BJ (cell line): ENCODE measurements at places on chromosomes 5 and 9. TPM values are rescaled to one million over a fixed set of nuclear protein-coding genes. Genes with fewer than 3 reads are reported as not detected.

DNA sequence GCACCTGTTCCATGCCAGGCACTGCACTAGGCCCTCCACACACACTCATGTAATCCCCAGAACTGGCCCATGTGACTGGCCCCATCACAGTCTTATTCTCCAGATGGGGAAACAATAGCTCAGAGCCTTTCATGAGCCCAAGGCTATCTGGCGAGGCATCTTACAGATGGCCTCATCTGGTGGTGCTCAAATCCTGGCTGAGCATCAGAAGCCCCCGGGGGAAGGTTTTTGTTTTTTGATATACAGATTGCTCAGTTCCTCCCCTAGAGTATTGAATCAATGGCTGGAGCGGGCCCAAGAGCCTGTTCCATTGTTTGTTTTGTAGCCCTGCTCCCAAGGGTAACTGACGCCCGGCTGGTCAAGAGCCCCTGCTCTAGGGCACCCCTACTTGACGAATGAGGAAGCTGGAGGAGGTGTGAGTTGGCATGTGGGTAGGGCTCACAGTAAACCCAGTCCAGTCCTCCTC lies 145.3 kb upstream of the RAPGEF1 start:
- DNase-seq = no peak

DNA sequence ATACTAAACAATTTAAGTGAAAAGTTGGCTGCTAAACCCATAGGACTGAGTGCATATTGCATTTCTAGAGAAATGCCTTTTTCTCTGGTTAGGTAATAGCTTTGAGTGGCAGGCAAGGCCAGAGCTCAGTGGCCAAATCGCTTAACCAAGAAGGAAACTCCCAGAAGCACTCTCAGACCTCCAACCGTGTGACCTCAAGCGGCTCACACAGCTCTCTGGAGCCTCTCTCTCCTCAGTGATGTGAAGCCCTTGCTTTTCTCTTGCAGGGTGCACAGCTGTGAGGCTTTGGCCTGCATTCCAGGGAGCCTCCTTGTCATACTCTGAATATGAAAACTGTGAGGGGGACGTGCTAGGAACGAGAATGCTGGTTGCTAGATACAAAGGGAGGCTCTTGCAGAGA lies 106.7 kb downstream of the INSYN2B start:
- no peak for DNase-seq

DNA sequence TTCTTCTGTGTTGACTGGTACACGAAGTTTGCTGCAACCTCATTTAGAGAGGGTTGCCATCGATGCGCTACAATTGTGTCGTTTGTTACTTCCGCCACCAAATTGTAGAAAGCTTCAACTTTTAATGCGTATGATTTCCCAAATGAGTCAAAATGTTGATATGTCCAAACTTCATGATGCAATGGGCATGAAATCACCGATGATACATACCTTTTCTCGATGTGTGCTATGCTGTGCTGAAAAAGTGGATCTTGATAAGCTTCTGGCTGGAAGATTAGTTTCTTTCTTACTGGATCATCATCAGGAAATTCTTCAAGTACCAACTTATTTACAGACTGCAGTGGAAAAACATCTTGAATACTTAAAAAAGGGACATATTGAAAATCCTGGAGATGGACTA lies 65.7 kb downstream of the TMEM38B start:
- DNase-seq = no peak

Gene CCDC183
- 0.20 and 0.33 TPM in 2 replicates for polyA plus RNA-seq

GRCh38 chr9:5140151-5140550 lies 45.3 kb downstream of the INSL6 start:
- no peak for DNase-seq

- DNase-seq = no peak
Observed at GRCh38 chr5:139381837-139382761, 998 bp downstream of the SLC23A1 start.

GRCh38 chr5:134072471-134073210 lies 41.8 kb upstream of the TCF7 start:
- no peak for DNase-seq

DNA sequence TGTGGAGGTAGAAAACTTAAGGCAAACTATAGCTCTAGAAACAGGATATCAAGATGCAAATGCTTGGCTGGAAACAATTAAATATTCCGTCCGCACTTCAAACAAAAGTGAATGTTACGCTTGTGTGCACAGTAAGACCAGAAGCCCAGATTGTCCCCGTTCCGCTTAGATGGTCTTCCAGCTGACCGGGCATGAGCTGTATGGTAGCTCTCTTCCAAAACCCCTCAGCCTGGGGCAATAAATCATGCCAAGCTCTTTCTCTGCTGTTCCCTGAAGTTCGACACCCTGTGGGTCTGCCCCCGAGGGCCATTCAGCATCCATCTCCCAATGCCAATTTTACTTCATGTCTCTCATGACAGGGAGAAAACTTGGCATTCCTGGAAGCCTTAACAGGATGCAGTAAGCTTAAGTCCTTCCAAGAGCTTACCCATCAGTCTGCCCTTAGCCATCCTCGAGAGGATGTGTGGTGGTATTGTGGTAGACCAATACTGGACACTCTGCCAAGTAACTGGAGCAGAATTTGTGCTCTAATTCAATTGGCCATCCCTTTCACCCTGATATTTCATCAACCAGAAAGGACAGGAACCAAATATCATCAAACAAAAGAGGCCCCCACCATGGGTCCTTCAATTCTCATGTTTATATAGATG lies 70.7 kb upstream of the RANBP6 start:
- DNase-seq = no peak

- DNase-seq = no peak
Observed at GRCh38 chr9:38289866-38290245, 102.6 kb upstream of the ALDH1B1 start.

DNA sequence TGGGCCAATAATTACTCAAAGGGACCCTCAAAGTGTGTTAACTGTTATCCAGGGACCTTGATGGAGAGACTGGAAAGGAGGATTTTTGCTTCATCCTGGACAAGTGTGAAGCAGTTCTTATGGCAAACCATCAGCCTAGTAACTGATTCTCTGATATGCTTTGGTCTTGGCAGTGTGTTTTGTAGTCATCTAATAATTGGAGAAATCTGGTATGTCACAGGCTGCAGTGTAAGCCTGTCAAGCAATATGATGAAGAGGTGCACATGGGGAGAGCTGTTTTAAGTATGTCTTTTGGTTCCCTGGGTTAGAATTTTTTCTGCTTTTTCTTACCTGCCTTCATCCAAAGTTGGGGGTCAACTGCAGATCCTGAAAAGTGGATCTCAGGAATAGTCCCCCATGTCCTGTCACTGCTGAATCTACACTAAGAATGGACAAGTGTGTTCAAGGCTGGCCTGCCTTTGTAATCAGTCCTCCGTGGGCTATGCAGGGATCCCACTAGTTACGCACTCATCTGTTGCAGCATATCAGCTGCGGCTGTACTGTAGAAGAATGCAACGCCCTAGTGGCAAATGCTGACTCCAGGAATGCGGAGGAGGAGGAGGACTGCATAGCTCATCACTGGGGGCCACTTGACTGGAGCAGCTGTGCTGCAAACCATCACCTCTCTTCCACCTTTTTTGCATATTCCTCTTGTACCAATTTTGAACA lies 1.9 kb downstream of the SPTAN1 start:
- DNase-seq = peak; percentile 43

DNA sequence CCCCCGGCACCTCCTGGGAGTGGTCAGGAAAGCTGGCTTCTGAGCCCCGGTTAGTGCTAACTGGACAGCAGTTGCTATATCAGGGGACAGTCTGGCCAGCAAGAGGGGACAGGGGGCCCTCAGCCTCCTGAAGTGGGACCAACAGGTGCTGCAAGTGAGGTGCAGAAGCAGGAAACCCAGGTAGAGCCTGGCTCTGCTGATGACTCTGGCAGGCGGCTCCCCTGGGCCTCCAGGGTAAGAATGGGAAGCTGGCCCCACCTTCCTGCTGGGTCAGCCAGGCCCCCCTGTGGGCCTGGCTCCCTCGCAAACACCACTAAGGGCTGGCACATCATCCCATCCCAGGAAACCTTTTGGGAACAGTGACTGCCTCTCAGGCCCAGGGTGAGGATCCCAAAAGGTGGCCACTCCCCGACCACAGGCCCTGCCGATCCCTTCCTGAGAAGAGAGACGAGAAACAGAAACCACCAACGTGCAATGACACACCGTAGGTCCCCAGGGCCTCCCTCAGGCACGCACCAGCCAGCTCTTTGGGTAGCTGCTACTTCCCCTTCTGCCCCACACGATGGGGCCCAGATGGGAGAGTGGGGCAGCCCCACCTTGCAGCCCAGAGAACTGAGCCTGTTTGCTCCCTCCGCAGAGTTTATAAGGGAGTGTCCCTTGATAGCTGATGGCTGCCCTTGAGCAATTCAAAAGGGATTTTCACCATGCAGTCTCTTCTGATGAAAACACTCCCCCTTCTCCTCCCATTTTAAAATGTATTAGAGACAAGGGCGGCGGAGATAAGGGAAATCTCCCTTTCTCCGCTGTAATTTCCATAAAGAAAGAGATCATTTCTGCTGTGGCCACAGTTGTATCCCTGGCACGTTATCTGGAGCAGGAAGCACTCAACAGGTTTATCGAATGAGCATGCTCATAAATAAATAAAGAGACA lies 76.8 kb downstream of the STK10 start:
- no peak for DNase-seq

GRCh38 chr9:136364942-136365774 lies 1.6 kb upstream of the DNLZ start:
- DNase-seq = no peak

DNA sequence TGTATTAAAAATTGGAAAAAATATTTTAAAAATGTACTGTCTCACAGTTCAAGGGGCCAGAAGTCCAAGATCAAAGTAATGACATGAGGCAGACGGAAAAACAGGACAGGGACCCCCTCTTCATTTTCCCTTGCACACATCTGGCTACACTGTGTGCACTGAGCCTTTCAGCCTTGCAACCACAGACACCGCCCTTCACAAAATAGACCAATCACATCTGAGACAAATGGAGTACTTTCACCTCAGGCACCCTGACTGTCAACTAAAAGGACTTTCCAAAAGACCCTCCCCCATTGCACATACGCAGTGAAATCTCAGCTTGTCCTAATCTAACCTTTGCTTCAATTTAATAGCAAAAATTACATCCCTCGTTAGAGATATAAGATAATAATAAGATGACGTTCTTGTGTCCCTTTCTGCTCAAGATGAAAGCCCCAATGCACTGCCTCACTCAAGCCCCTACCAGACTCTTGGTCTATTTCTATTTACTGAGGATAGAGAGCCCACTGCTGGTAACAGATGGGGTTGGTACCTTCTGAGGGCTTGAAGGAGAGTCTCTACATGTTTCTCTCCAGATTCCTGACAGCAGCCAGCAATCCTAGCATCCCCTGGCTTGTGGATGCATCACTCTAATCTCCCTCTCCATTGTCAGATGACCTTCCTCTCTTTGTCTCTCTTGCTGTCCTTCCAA lies 514.8 kb upstream of the ADAMTS16 start:
- DNase-seq = no peak

- DNase-seq = peak; percentile 23
Observed at GRCh38 chr5:103598997-103599566, 36.5 kb upstream of the NUDT12 start.

DNA sequence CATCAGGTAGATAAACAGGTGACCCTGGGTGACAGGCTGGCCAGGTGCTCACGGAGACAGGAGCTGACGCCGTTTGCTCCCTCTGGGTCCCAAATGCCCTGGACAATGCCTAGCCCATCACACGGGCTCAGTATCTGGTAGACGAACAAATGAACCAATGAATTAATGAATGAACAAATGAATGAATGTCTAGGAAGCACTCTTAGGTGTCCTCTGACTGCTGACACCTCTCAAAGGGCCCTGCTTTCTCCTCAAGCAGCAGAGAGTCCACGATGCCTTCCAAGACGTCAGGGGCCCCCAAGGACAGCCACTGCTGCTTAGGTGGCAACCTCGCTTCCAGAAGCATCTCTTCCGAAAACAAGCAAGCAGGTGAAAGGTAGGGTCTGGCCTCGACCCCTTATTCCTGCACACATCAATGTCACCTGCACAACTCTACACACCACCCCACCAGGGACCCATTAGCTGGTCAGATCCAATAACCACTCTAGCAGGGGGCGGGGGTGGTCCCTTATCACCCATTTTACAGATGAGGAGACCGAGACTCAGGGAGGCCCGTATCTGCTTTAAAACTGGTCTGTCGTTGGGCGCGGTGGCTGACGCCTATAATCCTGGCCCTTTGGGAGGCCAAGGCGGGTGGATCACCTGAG lies 45.2 kb downstream of the VAV2 start:
- no peak for DNase-seq

DNA sequence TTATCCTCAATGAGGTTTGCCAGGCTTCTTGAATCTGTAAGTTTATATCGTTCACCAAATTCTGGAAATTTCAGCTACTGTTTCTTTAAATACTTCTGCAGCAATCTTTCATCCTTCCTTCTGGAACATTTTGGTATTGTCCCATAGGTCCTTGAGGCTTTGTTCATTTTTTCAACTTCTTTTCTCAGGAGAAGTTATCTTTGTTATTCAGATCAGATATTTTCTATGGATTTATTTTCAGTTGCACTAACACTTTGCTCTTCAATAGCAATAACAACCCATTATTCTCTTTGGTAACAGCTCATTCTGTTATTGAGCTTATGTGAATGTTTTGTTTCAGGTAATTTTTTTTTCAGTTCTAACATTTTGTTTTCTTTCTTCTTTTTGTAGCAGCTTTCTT lies 13.5 kb downstream of the SNX2 start:
- DNase-seq = no peak

Gene ZNF618
- polyA plus RNA-seq = 4.0 and 5.4 TPM in 2 replicates

Gene ANKRD18B
- 0.74 and 1.2 TPM in 2 replicates for polyA plus RNA-seq

DNA sequence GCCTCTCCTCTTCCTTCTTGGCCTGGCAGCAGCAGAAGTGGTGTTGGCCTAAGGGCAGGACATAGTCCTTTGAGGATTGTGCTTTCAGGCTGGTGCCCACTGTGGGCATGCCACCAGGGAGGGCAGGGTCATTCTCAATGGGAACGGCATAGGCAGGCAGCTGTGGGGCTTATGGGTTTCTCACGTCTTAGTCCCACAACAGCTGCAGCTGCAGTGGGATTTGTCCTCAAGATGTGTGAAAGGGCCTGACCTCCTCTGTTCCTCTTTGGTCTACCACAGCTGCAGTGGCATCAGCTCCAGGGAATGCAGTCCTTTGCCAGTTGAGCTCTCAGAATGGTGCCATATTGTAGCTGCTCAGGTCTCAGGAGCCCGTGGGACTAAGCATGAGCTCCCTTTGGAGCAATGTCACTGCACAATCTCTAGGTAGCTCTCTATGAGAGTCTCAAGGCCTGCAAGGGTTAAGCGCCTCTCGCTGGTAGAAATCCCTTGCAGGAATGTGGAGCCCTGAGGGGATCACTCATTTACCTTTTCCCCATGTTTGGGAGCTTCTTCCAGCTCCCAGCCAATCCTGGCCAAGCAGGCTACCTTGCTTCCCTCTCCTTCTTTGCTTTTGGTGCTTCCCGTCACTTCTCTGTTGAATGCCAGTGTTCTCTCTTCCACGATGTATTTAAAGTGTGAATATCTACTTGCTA lies 104.8 kb downstream of the GNA14 start:
- DNase-seq = no peak

- no peak for DNase-seq
Observed at GRCh38 chr9:37641331-37641730, 9.4 kb upstream of the FRMPD1 start.

- DNase-seq = no peak
Observed at GRCh38 chr5:138064526-138064925, 19.3 kb upstream of the WNT8A start.

- DNase-seq = no peak
Observed at GRCh38 chr5:26649000-26649399, 389.4 kb downstream of the CDH9 start.
